Kidney epithelial cell (primary cell): ENCODE measurements at places on chromosomes 6 and 20. TPM values are rescaled to one million over a fixed set of nuclear protein-coding genes. Genes with fewer than 3 reads are reported as not detected.

The ENPP4 gene
- total RNA-seq: 9.8 and 10.4 TPM in 2 replicates

The SIRPA gene
- total RNA-seq: 40.6 and 50.2 TPM in 2 replicates

The PEX6 gene
- 40.7 and 45.0 TPM in 2 replicates for total RNA-seq

The LAMA2 gene
- total RNA-seq: 1.1 and 1.4 TPM in 2 replicates

The TASP1 gene
- 10.6 and 13.3 TPM in 2 replicates for total RNA-seq

The ULBP2 gene
- 3.5 and 6.1 TPM in 2 replicates for total RNA-seq

The PAK5 gene
- total RNA-seq: 0.07 and 0.17 TPM in 2 replicates

The KIAA1755 gene
- 1.4 and 2.1 TPM in 2 replicates for total RNA-seq

The GPSM3 gene
- total RNA-seq: 20.8 and 25.6 TPM in 2 replicates

The RWDD2A gene
- 4.3 and 4.6 TPM in 2 replicates for total RNA-seq

The TRIM10 gene
- not detected in 2 replicates for total RNA-seq

The THBS2 gene
- total RNA-seq: 21.9 and 28.6 TPM in 2 replicates

The ULBP1 gene
- total RNA-seq: 6.0 and 7.5 TPM in 2 replicates

The MRAP2 gene
- total RNA-seq: not detected in 2 replicates

The CPNE5 gene
- 0.13 and 1.4 TPM in 2 replicates for total RNA-seq

The RUNX2 gene
- 9.2 and 11.0 TPM in 2 replicates for total RNA-seq

The COL20A1 gene
- total RNA-seq: not detected in 2 replicates

The PRSS35 gene
- total RNA-seq: 0.08 TPM in 1 of 2 replicates, not detected in the other

The CHRNA4 gene
- total RNA-seq: not detected in 2 replicates

The FKBP1C gene
- total RNA-seq: 0.07 and 0.17 TPM in 2 replicates

The PNPLA1 gene
- total RNA-seq: not detected in 2 replicates

The ADAM33 gene
- total RNA-seq: 0.13 and 0.41 TPM in 2 replicates

The BPIFA1 gene
- not detected in 2 replicates for total RNA-seq

The NR2E1 gene
- total RNA-seq: not detected in 2 replicates

The TFAP2C gene
- total RNA-seq: 0.17 and 0.41 TPM in 2 replicates

The CAGE1 gene
- not detected in 2 replicates for total RNA-seq

The AVP gene
- not detected in 2 replicates for total RNA-seq

The ABHD16B gene
- total RNA-seq: not detected in 2 replicates

The CUL7 gene
- total RNA-seq: 28.1 and 32.3 TPM in 2 replicates

The YIPF3 gene
- 149 and 153 TPM in 2 replicates for total RNA-seq

The MYB gene
- total RNA-seq: 0.62 and 1.7 TPM in 2 replicates

The HLA-DMB gene
- 1.0 and 2.3 TPM in 2 replicates for total RNA-seq

The CITED2 gene
- 74.2 and 97.9 TPM in 2 replicates for total RNA-seq

The STX7 gene
- 35.8 and 42.2 TPM in 2 replicates for total RNA-seq

The KIAA0408 gene
- total RNA-seq: 3.6 and 13.5 TPM in 2 replicates

The MPIG6B gene
- 0.29 TPM in 1 of 2 replicates, not detected in the other for total RNA-seq

The PRL gene
- total RNA-seq: not detected in 2 replicates

The ZC2HC1B gene
- not detected in 2 replicates for total RNA-seq

The PRPH2 gene
- 0.21 and 0.34 TPM in 2 replicates for total RNA-seq
